ENCODE measurements at places on chromosomes 6 and 20.

GRCh38 chr20:1434571-1435336, 31.9 kb downstream of the NSFL1C start:
- peak; percentile 65 for DNase-seq

- peak; percentile 72 for DNase-seq
Observed at GRCh38 chr6:170147832-170148708, 142.8 kb downstream of the DLL1 start.

GRCh38 chr6:39088331-39088730, 26.7 kb downstream of the SAYSD1 start:
- no peak for DNase-seq

DNA sequence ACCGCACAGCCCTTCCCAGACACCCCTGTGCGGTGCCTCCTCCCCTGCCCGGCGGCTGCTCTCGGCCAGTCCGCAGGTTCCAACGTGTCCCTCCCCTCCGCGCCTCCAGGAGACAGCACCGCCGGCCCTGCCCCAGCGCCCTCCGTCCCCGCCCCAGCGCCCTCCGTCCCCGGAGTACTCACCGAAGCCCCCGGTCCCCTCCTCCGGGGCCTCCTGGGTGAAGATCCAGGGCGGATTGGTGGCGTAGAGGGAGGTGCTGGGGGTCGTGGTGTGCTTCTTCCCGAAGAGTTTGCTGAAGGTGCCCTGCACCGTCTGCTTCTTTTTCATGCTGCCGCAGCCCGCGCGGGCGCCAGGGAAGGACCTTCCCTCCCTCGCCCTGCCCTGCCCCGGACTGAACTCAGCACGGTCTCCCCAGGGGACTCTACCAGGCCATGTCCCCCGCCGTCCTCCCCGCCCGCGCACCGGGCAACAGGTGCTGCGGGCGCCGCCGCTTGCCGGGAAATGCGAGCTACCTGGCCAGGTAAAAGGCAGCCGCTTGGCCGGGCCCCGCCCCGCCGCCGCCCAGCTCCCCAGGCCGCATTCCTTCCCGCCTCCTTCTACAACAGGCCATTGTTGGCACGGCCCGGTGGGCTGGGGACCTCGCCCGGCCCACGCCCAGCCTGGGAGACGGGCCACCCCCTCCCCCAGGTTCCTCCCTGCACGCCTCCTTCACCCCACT, at the start of gene C6orf132:
Gene C6orf132 (minus strand): TSS at position 503 of the 718 bp plus-strand sequence. CDS start 176 bp downstream, at position 327.
- no peak for DNase-seq
